ENCODE measurements at places on chromosomes 3 and 15.

DNA sequence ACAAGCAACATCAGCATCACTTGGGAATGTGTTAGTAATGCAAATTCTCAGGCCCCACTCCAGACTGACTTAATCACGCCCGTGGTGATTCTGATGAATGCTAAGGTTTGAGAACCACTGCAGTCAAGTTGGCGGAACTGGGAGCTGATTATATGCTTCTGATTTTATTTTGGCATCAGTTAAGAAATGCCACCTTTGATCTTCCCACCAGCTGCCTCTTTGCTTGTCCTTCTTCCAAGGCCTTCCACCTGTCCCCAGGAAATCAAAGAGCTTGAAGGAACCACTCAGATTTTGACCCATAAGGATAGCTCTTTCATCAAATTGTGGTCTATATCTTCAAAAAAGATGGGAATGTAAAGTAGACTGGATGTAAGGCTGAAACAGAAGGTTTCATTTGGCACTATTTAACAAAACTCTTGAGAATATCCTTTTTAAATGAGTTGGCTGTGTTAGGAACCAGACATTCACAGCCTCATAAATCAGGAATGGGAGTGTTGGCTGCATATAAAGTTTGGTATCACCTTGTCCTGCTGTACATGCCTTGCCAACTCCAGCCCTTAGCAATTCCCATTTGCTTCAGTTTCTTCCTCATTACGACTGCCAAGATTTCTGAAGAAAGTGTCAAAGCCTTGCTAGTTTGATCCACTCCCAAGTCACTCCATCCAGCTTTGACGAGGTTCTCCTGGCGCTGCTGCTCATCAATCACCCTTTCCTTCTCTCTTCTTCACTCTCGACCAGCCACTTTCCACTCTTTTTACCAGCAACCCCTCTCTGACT is 125.8 kb upstream of the NPHP3 start:
- DNase-seq, result no peak

DNA sequence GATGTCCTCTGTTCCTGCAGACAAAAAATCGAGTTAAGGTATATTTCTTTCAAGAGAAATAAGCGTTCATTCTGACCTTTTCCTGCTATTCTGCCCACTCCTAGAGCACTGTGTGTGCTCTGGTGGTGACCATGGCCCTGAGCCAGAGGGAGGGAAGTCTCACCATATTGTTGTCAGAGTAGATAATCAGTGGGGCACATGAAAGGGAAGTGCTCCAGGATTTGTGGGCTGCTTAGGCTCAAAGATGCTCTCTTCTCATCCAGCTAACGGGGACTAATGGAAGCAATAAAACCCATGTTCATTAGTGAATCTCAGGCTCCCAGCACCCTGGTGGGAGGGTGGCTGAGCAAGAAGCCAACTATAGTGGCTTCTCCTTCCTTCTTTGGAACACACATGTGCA is 70.7 kb upstream of the EOMES start:
- no peak for DNase-seq

- peak; percentile 80 for DNase-seq
These were observed 12.0 kb downstream of the MRPL46 start for GRCh38 chr15:88454867-88455810.

GRCh38 chr3:188955919-188956318 is 215.9 kb upstream of the TPRG1 start:
- DNase-seq, result no peak

GRCh38 chr3:44031387-44032380 is 210.0 kb upstream of the TOPAZ1 start:
- DNase-seq, result no peak

- DNase-seq, result no peak
These were observed 120.5 kb upstream of the PROK2 start for GRCh38 chr3:71905426-71905825.

DNA sequence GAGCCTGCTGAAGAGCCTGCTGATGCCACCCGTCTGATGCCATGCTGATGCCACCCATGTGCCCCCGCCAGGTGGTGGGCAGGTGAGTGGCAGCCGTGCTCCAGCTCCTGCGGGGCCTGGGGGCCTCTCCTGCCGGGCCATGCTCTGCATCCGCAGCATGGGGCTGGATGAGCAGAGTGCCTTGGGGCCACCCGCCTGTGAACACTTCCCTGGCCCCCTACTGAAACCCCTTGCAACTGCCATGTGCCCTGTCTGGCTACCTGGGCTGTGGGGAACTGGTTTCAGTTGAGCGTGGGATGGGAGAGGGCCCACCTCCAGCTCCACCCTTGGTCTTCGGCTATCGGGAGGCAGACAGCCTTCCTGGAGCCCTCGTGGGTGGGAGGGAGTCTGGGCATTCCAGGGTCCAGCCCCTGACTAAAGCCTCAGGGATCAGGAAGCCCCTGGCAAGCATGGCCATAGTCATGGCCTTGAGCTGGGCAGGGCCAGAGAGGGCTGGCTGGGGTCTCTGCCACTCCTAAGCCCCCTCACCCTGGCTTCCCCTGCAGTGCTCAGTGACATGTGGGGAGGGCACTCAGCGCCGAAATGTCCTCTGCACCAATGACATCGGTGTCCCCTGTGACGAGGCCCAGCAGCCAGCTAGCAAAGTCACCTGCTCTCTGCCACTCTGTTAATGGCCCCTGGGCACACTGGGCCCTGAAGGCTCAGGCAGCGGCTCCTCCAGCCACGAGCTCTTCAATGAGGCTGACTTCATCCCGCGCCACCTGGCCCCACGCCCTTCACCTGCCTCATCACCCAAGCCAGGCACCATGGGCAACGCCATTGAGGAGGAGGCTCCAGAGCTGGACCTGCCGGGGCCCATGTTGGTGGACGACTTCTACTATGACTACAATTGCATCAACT is 92.2 kb downstream of the TBC1D2B start:
- no peak for DNase-seq

DNA sequence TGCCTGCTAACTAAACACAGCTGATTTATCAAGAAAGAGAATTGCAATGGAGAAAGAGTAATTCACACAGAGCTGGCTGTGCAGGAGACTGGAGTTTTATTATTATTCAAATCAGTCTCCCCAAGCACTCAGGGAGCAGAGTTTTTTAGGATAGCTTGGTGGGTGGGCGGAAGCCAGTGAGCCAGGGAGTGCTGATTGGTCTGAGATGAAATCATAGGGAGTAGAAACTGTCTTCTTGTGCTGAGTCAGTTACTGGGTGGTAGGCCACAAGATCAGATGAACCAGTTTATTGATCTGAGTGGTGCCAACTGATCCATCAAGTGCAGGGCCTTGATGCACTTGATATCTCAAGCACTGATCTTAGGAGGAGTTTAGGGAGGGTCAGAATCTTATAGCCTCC is 891.9 kb upstream of the CADM2 start:
- DNase-seq, result no peak

DNA sequence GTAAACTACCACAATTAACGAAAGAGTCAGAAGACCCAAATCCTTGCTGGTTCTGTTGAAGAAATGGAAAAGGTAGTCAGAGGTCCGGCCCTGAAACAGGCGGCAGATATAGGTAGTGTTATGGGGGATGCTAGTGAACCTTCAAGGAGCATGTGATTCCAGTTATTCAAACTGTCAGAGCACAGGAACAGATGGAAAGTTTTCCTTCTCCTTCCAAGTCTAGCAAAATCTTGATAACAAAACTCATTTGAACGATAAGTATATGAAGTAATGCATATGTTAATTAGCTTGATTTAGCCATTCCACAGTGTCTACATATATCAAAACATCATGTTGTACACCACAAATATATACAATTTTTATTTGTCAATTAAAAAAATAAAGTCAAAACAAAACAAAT is 26.6 kb upstream of the GOLGA8J start:
- no peak for DNase-seq

GRCh38 chr3:49902511-49903345 is 945 bp downstream of the MST1R start:
- no peak for DNase-seq

- DNase-seq, result no peak
These were observed 45.0 kb downstream of the MYO5A start for GRCh38 chr15:52483707-52484106.

- no peak for DNase-seq
These were observed 20.8 kb downstream of the FBN1 start for GRCh38 chr15:48624700-48625099.

- DNase-seq, result no peak
These were observed 90.2 kb upstream of the KLF13 start for GRCh38 chr15:31236184-31237042.

DNA sequence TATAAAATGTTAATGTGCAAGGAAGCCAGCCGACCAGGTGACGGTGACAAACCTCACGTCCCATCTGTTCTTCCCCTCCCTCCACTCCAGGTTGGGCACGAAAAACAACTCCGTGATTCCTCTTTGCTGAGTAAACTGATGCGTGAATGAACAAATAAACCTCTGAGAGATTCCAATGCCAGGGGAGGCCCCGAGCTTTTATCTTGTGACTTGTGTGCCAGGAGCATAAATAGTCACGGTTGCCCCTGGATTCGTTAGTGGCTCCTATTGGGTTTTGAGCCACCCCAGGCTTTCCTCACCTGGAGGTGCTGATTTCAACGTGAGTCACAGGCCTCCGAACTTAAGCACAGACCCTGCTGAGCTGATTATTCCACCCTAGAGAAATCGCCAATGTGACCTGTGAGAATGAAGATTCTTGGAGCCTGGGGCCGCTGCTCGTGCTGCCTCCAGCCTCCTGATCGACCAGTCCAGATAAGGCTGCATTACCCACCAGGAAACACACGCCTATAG is 119.2 kb downstream of the SHQ1 start:
- no peak for DNase-seq

GRCh38 chr15:65682404-65682911 is 60.7 kb downstream of the SLC24A1 start:
- no peak for DNase-seq

DNA sequence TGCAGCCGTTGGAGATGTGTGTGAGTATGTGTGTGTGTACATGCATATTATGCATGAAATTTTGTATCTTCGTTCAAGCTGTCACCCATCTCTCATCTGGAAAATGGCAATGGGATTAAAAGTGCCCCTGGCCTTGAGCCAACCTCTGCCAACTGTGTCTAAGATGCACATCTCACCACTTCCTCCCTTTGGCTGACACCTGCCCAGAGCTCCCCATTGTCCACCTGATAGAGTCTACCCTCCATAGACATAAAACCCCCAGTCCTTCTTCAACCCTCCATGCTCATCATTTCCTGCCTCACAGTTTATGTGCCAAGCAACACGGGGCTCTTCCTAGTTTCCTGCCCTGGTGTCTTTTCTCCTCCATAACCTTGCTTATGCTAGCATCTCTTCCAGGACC is 187.5 kb upstream of the HES1 start:
- no peak for DNase-seq

DNA sequence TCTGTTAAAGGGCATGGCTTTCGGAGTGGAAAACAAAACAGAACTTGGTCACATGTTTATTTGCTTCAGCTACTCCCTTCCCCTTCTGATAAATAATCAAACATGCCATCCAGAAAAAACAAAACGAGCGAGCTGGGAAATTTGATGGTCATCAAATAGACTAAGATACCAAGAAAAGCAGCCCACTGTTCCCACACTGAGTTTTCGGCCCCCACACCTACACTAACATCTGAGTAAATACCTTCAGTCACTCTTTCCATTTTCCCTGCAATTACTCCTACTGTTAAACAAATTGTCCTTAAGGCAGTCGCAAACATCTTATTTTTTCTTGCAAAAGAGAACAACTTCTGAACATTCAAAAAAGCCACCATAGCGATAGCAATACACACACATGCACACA is 454.6 kb downstream of the FOXP1 start:
- no peak for DNase-seq

DNA sequence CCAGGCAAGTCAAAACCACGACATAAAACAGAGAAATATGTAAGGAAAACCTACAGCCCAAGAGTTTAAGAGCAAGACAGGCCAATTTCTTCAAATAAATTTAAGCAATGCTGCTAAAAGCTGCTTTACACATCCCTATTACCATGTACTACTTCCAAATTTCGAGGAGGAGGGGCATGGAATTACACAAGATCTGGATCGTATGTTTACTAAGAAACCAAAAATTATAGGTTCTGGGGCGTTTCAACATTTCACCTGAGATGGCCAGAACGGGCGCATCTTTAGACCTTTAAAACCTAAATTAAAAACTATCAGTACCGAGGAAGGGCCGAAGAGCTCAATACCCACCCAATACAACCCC is 664 bp upstream of the NR2C2 start:
- DNase-seq, result no peak

DNA sequence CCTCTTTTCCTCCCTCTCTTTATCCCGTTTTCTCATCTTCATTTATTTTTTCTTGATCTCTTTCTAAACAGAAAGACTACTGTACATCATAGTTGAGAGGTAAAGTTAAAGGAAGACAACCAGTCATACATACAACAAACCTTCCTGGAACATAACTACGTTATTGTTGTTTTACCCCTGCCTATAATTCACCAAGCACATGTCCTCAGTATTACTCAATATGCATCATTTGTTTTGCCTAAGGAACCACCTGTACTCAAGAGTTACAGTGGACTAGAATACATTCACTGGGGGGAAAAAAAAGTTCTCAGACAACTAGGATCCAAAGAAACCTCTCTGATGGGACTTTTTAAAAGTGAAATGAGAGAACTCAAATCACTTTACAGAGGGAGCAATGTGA is 344.7 kb upstream of the RBMS3 start:
- no peak for DNase-seq

DNA sequence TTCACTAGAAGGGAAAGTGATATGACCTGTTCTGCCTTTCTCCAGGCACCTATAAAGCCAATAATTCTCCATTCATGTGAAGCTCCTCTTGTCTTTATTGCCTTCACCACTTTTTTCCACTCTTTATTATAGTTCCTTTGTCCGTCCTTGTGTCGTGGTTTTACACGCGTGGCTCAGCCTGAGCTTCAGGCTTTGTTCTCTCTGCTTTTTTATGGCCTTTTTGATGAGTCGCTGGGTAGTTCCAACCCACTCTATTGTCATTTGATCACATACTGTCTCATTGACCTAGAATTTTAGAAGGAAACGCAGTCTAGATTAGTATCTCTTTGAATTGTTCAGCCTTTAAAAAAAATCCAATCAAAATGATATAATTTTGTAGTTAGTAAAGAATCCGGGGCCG is 403.2 kb downstream of the PTPRG start:
- no peak for DNase-seq

DNA sequence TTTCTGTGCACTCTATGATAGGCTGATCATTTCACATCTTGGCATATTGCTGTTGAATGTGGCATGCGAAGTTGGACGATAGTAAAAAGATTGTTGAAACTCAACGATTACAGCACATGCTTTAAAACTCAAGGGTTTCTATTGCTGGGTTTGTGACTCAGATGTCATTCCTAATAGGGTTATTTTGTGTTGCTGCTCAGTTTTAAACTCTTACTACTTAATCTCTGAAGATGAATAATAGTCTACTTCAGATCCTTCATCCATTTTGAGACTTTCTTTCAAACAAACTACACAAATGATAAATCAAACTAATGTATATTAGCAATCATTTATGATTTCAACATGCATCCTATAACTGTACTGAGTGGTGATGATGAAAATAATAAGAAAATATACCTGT is 71.3 kb upstream of the MBNL1 start:
- no peak for DNase-seq

DNA sequence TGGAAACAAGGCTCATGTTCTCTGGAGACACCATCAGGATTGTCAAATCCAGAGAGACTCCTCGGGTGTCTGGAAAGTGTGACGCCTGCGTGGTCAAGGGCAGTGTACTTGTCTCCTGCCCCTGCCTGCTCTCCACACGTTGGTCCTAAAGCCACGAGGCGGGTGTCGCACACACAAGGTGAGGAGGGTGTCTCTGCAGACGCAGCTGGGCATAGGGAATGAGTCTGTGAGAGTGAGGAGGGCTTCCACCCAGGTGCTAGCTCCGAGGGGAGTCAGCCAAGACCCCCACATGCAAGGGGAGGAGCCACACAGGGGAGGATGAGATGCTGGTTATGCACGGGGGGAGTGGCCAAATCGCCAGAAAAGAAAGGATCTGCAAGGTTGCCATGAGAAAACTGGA is 27.9 kb upstream of the OCA2 start:
- DNase-seq, result no peak

Measured in osteocyte (in vitro differentiated cells).